Aorta (tissue), 5 donors: ENCODE measurements at places on chromosomes 12 and 14.

GRCh38 chr14:63707216-63707615 lies 20.6 kb downstream of the SGPP1 start:
- no peak for DNase-seq

DNA sequence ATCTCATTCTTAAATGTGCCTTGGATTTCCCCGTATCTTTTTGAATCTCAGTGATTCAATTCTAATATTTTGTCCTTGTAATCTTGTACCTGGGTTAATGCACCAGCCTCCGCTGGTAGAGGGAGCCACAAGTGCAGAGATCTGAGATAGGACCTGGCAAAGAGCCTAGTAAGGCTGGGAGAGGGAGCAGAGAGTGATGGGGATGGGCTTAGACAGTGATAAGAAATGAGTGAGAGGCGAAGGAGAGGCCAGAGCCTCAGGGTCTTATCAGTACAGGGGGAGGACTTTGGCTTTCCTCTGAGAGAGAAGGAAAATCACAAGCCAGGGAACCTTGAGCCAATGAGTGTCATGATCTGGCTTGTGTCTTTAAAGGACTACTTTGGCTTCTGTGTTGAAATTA lies 30.5 kb upstream of the LMNTD1 start:
- DNase-seq: no peak

GRCh38 chr12:25840678-25841465 lies 117.6 kb upstream of the RASSF8 start:
- DNase-seq: peak; percentile 57

GRCh38 chr14:104978746-104979691 lies 845 bp upstream of the AHNAK2 start:
- peak; percentile 74 for DNase-seq

- no peak for DNase-seq
These were observed 17.5 kb downstream of the MTRFR start for GRCh38 chr12:123250471-123251383.

DNA sequence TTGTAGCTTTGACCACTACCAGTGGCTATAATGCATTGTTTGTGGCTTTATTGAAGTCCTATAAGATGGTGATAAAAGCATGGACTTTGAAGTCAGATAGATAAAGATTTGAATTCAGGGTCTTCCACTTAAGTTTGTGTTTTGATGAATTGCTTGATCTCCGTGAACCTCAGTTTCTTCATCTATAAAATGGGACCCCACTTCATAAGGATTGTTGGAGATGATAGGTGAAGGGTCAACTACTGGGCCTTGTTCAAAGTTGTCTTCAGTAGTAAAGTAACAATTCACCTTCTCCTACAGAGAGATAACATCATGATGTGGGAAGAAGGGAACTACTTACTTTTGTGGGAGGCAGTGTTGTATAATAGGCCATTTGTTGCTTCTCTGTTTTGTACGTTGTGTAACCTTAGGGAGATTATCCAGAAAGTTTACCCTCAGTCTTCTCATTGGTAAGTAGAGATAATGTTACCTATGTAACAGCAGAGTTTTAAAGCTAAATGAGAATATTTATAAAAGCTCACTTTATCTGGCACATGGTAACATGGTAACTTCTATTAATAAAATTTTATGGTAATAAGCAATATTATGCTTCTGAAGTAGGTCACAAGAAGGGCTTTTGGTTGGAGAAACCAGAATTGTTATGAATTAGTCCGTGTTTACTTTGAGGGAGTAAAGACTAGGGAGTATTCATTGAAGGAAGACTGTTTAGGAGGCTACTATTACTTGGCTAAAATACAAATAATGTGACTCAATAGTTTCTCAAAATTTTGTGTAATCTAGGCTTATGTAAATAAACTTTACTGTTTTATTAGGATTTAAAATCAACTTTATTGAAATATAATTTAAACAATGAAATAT lies 15.1 kb downstream of the ADIPOR2 start:
- no peak for DNase-seq

GRCh38 chr12:4555804-4556203 lies 6.2 kb upstream of the DYRK4 start:
- DNase-seq: no peak

GRCh38 chr14:33642691-33643244 lies 308.1 kb downstream of the EGLN3 start:
- no peak for DNase-seq

DNA sequence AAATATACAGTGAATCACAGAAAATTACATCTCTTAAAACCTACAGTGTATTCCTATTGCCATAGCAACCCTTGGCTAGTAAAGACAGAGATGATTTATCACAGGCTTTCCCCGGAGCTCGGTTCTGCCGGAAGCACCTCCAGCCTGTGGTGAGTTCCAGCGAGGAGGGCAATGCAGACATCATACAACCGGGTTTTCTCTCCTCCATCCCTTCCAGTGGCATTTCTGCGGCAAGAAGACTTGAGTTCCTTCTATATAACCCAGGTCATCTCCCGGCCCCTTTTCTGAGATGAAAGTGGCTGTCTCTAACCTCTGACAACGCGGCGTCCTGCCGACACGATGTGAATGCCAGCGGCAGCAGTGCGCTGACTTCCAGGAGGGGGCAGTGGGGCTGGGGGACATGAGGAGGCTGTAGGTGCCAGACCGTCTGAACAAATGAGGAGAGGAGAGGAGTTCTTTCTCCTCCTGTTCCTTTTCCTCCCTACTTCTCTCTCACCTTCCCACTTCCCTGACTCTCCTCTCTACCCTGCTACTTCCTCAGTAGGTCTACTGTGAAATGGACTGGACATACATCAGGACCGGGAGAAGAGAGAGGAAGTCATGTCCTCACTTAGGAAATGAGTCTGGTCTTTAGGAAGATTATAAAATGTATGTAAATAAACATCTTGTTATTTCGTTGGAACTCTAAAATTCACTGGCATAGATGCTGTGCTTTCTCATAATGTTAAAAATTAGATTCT lies 68.6 kb upstream of the MAX start:
- no peak for DNase-seq

GRCh38 chr14:28870033-28870564 lies 103.5 kb downstream of the FOXG1 start:
- no peak for DNase-seq

- DNase-seq: no peak
These were observed 287.6 kb upstream of the E2F7 start for GRCh38 chr12:77352946-77353345.

- no peak for DNase-seq
These were observed 251.8 kb upstream of the CCDC196 start for GRCh38 chr14:66234411-66234810.

DNA sequence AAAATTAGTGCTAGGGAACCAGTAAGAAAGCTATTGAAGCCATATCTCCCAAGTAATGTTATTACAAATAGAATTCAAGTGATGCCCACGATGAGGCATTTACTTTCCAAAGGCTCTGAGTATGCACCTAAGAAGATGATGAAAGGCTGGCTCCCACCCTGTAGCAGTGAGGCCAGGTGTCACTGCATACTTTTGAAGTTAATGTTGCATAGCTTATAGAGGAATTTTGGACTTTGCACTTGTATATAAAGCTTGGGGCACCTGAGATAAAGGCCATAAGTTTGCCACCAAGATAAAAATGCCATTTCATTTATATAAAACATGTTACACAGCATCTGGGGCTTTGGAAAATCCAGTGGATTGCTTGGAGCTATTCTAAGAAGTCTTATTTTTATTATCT lies 96.2 kb downstream of the PTPRB start:
- no peak for DNase-seq

GRCh38 chr12:62264706-62265105 lies 4.5 kb downstream of the USP15 start:
- DNase-seq: no peak

DNA sequence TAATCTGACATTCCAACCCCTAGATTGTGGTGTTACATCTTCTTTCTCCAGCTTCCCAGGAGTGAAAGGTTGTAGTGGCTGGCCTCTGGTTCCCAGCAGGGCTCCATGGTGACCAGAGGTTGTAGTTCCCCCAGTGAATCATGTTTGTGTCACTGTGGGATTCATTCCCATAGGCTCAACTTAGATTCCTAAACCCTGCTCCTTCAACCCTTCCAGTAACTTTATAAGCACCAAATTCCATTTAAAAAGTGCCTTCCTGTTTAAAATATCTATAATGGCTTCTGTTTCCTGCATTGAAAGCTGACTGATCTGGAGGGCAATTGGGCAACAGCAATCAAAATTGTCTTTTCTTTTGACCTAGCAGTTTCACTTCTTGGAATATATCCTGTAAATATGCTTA lies 40.5 kb upstream of the TBC1D15 start:
- DNase-seq: no peak

DNA sequence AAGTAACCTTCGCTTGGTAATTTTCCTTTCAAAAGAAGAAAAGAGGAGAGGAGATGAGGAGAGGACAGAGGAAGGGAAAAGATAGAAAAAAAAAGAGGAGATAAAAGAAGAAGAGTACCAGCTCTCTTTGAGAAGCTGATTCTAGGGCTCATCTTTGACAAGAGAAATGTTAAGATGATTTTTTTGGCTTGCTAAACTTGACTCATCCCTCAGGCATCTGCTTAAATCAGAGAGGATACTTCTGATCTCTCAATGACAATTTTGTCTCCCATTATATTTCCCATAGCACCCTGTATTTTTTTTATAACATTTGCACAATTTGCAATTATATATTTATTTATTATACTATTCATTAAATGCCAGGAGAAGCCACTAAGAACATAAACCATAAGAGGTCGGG lies 17.1 kb downstream of the SYT1 start:
- DNase-seq: no peak

GRCh38 chr14:77782202-77782601 lies 17.7 kb upstream of the ADCK1 start:
- no peak for DNase-seq

- no peak for DNase-seq
These were observed 163.5 kb downstream of the MON2 start for GRCh38 chr12:62629971-62630739.

DNA sequence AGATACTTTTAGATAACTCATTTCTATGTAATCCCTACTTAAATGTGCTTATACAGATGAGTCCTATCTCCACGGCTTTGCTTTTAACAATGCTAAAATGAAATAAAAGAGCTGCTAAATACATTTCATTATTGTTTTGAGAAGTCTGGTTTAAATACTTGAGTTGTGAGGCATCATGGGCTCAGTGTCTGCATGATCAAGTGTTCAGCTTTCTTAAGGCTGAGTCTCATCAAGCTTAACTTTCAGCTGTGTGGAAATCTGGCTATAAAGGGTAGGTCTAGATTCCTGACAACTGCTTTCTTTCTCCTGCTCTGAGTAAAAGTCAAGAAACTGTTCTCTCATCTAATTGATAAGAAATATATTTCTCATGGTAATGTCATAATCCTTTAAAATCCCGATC lies 235.4 kb downstream of the FSCB start:
- no peak for DNase-seq

DNA sequence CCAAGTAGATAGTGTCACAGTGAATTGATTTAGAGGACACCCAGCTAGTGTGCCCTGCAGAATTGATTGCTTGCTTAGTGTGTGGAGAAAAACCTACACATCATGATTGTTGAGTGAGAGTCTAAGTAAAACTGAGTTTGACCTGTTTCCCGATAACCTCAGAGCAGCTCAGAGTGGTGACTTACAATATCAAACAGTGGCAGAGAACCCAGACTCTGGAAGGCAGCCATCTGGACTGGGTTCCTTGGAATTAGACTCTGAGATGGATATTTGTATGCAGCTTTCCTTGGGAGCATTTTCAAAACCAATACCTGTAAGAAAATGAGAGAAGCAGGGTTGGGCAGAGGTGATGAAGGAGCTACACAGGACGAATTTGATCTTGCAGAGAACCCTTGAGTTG lies 109.8 kb downstream of the IPO8 start:
- DNase-seq: no peak

DNA sequence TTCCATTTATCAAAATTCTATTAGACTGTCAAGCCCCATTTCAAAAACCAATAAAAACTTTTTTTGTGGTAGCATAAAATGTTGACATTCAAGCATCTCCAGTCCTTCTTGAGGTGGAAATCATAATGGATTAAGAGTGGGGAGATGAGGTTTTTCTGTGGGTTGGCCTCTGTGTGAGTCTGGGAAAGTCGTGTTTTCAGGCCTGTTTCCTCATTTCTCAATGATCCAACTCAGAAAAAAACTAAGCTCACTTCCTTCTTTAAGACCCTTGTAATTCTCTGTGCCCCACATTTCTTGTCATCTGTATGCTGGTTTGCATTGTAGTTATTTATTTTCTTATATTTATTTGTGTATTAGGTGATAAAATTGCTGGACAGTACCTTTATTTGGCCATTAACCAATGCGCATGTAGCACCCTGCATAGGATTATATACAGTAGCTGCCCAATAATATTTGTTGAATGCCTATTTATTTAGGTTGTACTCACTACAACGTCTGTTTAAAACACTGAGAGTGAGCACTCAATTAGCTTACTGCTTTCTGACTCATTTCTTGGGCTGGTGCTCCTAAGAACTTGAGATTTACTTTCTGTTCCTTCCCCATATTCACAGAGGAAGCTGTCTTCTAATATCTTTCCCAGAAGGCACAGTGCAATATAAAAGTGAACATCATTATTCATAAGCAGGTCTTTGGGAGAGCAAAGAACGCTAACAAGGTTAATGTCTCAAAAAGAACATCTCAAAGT lies 121.9 kb downstream of the DNAI7 start:
- DNase-seq: no peak

- no peak for DNase-seq
These were observed 51.5 kb upstream of the KCNJ8 start for GRCh38 chr12:21825886-21826617.

DNA sequence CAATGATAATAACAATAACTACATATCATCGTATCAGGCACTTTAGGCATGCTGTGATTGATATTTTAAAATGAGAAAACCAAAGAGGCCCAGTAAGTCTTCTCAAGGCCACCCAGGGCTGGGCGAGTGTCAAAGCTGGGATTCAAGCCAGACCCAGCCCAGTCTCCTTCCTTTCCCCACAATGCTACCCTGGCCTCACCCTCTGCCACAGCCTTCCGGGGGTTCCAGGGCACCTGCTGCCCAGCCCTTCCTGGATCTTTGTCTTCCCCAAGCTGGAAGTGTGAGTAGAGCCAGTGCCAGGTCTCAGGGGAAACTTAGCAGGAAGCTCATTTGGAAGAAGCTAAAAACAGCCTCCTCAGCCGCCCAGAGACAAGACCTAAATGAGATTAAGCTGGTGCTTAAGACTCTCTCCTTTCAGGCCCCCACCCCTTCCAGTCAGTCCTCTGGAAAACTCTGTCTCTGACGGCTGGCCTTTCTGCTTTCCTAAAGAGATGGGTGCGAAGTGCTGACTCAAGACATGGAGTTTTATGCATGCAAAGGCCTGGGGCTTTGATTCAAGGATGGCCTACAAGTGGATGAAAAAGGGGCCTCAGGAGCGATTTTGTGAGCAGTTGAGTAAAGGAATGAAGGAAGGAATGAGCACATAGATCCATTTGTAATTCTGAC lies 184.2 kb downstream of the KCNA5 start:
- no peak for DNase-seq

DNA sequence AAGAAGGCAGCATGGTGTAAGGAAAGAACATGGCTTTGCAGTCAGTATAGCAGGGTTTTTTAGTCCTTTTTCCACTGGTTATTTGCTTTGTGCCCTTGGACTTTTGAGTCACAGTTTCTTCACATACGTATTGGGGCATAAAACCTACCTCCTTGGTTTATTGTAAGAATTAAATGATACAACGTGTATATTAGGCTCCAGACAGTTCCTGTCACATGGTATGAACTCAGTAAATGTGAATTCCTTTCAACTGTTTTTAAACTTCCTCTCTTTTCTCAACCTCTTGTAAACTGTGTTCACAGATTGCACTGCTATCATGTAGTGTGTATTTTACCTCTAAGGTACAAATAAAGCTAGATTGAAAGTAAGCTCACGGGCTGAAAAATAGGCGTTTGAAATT lies 29.5 kb downstream of the MSRB3 start:
- DNase-seq: no peak
